ENCODE measurements at places on chromosomes 16 and 17. TPM values are rescaled to one million over a fixed set of nuclear protein-coding genes. Genes with fewer than 3 reads are reported as not detected.

Gene GUCY2D
- total RNA-seq, result not detected

Gene ADAD2
- not detected for total RNA-seq

Gene KRTAP2-3
- not detected for total RNA-seq

Gene RAB26
- not detected for total RNA-seq

- DNase-seq, result no peak
These were observed 22.5 kb downstream of the MYH10 start for GRCh38 chr17:8608001-8608400.

GRCh38 chr17:34781071-34781470, 180.2 kb downstream of the CCT6B start:
- DNase-seq, result no peak

GRCh38 chr17:15915961-15916360, 29.0 kb upstream of the ADORA2B start:
- DNase-seq, result no peak

DNA sequence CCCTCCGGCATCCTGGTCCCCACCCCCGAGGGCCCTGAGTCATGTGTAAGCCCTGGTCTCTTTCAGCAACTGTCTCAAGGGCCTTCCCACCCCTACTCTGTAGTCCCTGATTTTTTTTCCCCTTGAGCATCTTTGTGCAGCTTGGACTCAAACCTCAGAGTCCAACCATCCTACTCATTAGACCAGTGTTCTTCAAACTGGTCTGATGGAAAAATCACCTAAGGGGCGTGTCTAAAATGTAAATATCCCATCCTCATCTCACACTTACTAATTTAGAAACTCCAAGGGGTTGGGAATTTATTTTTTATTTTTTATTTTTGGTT, 624 bp downstream of the G6PC3 start:
- peak; percentile 93 for DNase-seq

DNA sequence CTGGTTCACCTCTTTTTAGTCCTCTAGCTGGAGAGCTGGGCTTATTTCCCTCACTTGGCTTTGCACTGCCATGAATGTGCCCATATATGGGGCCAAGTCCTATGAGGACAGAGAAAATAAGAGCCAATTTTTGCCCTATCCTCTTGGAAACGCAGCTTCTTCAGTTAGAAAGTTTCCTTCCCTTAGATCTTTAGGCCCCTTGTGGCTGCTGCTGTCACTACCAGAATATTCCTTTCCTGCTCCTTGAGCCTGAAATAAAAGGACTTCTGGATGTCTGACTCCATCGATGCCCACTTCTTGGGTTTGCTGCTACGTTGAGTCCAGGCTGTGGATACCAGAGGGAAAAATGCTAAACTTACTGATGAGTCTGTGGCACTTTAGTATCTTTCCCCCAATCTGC, 487.1 kb downstream of the GRIN2A start:
- no peak for DNase-seq

DNA sequence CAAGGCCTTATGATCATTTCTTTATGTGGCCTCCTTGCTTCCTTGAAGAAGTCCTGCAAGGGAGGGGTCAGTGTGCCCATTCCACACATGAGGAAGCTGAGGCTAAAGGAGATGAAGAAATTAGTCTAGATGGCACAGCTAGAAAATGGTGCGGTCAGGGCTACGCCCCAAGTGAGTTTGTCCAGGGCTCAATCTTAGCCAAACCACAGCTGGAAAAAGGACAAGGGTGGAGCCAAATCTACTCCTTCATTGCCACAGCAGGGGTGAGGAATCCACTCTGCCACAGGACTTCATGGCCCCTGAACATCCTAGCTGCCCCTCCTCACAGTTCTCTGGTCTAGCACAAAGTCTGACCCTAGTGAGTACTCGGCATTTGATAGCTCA, 16.2 kb downstream of the BEAN1 start:
- DNase-seq, result no peak

DNA sequence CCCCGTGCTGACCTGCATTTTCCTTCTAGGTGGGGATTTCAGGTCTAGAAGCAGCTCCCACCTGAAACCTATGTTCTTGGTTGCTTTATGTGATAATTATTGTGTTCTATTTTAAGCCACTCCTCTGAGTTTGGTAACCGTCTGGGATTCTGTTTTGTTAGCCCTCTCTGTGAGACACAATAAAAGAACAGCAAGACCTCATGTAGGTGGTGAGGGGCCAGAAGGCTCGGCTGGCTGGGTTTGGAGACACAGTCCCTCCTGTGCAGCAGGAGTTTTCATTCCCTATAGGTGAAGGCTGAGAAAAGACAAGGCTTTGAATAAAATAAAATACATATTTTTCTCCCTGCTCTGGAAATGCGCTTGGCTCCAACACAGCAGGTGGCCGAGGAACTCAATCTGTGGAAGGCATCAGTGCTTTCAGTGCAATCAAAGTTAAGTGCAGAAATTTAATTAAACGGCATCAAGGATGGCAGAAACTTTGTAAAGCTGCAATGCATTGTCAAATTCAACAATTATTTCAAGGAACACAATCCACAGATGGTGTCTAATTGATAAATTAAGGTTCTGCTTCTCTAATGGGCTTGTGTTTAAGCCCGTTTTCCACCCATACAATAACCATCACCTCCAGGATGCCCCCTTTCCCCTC, 107.8 kb downstream of the MSI2 start:
- no peak for DNase-seq

GRCh38 chr16:85683363-85683762, 5.4 kb downstream of the GINS2 start:
- no peak for DNase-seq

DNA sequence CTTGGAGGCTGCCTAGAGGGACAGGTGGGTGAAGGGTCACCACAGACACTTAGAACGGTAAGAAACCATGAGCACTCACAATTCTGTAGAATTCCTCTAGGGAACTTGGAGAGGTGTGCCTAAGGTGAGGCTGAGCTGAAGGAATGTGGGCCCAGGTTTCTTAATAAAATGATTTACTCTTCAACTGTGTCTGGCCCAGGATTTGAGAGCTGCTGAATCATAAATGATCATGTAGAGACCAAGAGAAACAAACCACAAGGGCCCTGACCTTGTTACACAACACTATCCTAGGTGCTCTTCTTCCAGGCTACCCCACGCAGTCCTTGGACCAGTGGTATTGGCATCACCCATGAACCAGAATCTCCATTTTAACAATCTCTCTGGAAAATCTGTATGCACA, 27.7 kb downstream of the ZNF18 start:
- no peak for DNase-seq

DNA sequence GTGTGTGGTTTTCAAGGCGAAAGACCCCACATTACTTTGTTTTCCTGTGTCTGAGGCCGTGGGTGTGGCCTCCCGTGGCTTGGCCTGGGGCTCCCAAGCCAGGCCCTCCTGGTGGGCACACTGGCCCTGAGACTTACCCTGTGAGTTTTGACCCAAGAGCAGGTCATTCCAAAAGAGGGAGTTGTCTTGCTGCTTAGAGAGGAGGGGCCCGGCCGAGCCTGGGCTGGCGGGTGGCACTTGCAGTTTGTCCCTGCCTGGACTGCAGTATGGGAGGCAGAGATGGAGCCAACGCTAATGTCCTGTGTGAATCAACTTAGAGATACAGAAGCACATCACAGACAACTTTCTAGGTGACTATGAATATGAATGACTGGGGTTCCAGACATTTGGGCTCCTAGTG, 22.7 kb downstream of the PLEKHG4 start:
- no peak for DNase-seq

DNA sequence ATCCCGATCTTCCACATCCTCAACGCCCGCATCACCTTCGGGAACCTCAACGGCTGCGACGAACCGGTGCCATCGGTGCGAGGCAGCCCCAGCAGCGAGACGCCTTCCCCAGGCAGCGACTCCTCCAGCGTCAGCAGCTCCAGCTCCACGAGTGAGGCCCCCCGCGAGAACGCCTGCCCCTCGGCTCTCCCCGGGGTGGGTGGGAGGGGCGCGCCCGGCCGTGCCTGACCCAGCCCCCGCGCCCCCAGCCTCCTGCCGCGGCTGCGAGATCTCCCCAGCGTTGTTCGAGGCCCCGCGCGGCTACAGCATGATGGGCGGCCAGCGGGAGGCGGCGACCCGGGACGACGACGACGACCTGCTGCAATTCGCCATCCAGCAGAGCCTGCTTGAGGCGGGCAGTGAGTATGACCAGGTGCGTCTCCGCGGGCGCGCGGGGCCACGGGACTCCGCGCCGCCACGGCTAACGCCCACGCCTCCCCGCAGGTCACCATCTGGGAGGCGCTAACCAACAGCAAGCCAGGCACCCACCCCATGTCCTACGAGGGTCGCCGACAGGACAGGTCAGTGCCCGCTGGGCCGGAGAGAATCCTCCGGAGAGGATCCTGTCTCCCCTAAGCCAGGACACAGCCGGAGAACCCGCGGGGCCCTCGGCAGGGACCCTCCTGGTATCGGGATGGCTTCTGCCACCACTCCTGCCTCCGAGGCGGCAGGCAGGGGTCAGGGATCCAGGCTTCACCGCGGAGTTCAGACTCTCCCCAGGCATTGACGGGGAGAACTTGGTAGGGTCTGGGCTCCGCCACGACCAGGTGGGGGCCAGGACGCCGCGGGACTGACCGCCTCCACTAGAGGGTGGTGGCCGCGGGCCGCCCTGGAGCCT, 10.1 kb downstream of the CORO6 start:
- DNase-seq, result no peak
